Stimulated activated CD4-positive, alpha-beta T cell treated with anti-CD3 and anti-CD28 coated beads, Interleukin-1b, Interleukin-23, amount 100 ng/mL, for 1 hour (primary cell): ENCODE measurements at places on chromosomes 7 and 10.

DNA sequence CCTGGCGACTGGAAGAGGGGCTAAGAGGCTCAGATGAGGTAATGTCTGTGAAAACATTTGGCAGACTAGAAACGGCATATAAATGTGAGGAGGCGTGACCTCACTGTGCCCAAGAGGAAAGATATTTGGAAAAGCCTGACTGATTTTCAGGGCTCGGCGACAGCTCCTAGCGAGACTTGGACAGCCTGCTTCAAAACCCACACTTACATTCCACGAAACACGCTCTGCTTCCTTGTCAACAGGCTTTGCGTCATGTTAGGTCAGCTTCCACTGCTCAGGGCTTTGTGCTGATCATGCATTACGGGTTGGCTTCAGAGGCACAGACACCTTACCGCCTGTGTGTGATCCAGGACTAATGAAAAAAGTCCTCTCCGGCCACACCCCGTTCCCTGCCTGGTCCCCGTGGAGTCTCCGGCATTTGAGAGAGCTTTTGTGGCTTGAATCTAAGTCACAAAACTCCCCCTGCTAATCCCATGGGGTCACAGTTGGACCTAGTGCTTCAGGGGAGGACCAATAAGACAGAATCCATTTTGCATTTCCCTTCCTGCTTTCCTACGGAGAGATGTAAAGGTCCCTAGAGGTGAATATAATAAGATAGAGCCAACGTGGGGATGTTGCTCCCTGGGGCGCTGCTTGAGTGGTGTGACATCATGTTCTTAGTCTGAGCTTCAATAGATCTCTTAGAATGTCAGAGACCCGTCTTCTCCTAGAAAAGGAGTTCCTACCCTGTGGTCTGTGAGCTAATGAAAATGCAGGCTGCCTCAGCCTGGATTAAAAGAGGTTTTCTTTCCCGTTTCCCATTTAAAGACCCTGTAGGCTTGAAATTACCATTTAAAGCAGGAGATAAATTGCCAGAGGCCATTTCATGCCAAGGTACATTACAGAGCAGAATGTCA, 25.5 kb downstream of the FGFBP3 start:
- DNase-seq, result no peak

GRCh38 chr7:45178241-45179225, 20.9 kb downstream of the RAMP3 start:
- no peak for DNase-seq

DNA sequence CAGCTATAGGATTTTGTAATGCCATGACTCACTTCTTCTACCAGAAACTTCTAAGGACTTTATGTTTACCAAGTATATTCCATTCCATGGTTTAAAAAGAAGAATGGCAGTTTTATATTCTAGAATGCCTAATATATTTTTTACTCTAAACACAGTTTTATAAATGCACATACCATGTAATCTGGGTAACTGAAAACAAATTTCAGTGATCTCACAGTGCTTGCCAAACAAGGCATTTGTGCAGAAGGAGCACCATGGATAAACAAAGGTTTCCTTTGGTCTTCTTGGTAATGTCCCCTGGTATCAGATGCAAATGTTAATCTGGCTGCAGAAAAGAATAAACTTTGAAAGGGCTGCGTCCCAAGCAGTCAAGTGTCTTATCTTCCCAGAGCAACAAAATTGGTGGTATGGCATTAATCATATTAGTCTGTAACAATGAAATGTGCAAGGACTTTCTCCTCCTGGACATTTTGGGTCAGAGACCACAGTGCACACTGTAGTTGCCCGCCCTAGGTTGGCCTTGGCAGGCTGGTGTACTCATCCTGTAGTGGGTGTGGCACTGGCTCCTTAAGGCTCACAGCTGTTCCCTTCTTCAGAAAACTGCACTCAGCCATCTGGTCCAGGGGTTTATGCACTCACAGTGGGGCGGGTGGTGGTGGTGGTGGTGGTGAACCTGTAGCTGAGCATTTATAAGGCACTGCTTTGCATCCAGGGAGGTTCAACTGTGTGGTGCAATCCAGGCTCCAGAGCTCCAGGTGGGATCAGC, 56.7 kb downstream of the LAMB4 start:
- DNase-seq, result no peak

DNA sequence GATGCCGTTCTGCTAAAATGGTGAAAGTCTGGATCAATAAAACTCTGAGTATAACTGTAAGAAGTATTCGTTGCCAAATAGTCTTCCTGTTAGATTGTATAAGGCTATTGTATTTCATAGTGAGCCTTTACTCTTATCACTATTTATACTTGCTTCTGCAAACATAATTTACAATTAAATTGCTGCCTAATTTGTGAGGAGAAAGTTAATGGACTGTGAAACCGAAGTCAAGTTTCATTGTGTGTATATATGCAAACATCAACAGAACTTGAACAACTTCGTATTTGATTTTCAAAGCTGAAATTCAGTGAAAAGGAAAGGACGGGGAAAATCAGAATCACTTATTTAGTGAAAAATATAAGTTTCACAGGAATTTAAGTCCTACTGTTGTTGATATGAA, 135.9 kb upstream of the CCDC6 start:
- DNase-seq, result no peak

GRCh38 chr10:26621243-26621888, 76.1 kb upstream of the PDSS1 start:
- DNase-seq, result no peak

GRCh38 chr7:117827862-117828261, 45.4 kb downstream of the CTTNBP2 start:
- no peak for DNase-seq

GRCh38 chr7:74462707-74463100, 9.0 kb downstream of the GTF2IRD1 start:
- no peak for DNase-seq

- no peak for DNase-seq
These were observed 11.9 kb downstream of the TMEM106B start for GRCh38 chr7:12222889-12223579.

DNA sequence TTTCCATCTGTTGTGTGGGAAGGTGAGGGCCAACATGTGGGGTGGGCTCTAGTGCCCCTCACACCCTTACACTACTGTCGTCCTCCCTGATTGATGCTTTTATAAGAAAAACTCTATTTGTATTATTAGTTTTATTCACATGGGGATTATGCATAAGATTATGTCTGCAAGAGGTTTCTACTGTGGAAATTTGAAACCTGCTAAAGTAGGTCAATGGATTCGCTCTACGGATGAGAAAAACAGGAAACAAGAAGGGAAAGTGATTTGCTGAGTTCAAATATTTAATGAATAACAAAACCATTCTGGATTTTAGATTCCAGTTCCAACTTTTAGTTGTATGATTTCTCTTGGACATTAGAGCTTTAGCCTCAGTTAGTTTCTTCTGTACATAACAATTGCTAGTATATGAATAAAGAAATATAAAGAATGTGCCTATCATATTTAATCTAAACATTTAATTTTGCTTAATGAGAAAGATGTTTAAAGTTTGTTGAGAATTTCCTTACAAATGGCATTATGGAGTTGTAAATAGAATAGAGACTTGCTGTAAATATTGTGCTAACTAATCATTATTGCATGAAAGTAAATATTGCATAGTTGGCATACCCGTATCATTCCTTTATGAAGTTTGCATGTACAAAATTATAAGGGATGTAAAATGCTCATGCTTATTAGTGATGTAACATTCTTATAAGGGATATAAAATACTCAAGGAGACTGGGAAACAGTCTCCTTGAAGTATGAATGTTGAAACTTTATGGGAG, 193.8 kb downstream of the THSD7A start:
- no peak for DNase-seq

DNA sequence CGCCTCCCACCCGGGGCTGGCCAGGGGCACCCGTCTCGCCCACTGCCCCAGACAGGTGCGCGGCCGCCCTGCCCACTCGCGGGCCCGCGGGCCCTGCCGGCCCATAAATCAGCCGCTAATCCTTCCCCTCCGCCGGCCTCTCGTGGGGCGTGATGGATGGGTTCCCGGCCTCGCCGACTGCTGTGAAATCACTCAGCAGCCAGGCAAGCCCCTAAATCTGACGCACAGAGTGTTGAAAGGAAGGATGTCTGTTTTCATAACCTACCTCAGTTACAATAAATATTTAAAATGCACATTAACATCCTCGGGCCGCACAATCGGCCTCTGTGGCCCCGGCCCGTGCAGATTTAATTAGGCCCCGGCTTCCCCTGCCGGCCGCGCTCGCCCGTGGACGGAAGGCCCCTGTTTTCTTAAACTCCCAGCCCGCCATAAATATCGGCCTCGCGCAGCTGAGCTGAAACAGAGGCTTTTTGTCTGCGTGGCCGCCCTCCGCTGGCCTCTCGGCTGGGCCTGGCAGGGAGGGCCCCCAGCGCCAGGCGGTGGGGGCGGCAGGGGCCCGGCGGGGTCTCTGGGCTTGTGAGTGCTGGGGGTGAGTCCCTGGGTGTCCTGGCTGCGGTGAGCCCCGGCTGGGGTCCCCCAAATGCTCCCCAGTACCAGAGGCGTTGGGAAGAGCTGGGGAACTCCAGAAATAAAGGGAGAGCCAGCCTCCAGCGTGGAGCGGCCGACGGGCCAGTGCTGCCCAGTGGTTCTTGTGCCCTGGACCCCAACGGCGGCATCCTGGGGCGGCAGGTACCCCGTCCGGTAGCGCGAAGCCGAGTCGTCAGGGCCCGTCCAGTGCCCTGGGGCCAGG, 90.7 kb downstream of the UNCX start:
- DNase-seq, result no peak

- no peak for DNase-seq
These were observed 55.6 kb downstream of the PCDH15 start for GRCh38 chr10:54745436-54745835.

DNA sequence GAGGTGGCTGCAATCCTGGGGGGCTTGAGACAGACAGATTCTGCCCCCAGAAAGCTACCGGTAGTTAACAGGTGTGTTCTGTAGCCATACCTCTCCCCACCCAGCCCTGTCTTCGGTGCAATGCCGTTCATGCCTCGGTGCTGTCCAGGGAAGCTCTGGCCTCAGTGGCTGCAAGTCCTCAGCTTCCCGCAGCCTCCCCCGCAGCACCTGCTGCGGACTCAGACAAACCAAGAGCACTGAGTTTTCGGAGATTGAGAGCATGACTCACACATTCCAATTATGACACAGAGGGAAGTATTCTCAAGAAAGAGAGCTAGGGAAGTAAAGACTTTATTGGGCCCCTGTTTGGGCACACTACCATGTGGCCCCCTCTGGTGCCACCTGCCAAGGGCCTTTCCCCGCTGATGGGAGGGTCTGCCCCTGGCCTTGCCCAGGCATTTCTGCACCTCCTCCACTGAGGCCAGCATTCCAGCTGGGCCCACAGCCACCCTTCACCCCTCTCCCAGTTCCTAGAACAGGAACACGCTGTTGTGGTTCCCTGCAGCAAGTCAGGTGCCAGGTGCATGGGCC, 30.2 kb upstream of the EZH2 start:
- peak; percentile 19 for DNase-seq

DNA sequence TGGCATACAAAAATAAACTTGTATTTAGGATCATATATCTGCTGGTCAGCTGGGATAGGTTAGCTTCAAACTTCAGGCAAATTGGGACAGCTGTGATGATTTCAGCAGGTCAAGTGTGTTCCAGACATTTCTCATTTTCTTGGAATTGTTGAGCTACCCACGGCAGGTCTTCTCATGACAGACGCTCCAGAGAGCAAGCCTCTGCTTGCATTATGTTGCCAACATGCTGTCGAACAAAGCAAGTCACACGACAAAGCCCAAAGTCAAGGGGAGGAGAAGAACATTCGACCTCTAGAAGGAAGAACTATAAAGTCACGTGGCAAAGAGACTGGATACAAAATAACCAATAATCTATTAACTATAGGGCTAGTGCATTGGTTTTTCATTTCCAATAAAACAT, 103.5 kb downstream of the RAB18 start:
- DNase-seq, result no peak

DNA sequence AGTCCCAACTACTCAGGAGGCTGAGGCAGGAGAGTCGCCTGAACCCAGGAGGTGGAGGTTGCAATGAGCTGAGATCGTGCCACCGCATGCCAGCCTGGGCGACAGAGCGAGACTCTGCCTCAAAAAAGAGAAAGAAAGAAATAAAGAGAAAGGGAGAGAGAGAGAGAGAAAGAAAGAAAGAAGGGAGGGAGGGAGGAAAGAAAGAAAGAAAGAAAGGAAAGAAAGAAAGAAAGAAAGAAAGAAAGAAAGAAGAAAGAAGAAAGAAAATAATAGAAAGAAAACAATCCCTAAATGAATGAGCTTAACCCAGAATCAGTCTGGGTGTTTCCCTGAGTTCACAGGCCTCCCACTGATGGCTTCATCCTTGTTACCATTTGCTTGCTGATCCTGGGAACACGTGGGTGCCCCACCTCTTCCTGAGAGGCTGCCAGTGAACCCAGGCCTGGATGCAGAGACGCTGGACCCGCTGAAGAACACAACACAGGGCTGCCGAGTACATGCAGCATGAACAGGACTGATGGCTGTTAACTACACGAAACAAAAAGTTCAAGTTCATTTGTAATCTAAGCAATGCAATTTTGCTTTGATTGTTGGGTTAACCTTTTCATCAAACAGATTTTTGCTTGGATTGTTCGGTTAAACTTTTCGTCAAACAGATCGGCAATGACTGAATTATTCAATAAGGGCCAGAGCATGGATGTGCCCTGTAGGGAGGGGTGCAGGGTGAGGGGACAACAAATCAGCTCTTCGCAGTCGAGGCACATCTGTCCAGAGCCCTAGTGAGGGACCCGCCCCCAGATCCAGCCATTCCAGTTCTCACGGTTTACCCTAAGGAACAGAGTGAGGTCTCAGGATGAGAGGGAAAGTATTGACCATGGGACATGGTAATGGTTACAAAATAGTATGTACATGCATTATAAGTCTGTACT, 11.5 kb downstream of the NPFFR1 start:
- DNase-seq, result no peak

- DNase-seq, result no peak
These were observed 158.2 kb upstream of the PRKCQ start for GRCh38 chr10:6738112-6738768.

GRCh38 chr10:89685936-89686335, 15.5 kb upstream of the KIF20B start:
- no peak for DNase-seq

DNA sequence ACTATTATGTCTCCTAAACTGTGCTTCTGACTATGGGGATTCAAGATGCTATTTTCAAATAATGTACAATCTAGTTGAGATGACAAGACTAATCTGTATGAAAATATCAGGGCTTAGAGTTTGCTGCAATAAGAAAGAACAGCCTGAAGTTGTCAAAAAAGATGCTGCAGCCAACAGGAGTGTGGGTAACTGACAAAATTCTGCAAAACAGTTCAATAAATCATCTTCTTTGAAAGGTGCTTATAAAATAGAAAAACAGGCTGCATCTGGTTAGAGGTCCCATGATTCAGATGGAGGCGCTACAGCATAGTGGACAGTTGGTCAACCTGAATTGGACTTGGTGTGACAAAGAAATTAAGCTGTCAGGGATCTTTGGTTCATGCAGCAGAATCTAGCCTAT, 511.0 kb downstream of the XPNPEP1 start:
- no peak for DNase-seq

DNA sequence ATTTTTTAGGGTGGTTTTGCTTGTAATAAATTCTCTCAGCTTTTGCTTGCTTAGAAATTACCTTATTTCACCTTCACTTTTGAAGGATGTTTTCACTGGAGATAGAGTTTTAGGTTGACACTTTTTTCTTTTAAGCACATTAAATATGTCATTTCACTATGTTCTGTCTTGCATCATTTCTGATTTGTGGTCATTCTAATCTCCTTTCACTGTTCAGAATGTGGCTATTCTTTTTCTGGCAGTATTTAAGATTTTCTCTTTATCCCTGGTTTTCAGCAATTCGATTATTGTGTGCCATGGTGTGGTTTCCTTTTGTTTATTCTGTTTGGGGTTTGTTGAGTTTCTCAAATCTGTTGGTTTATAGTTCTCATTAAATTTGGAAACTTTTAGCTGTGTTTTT, 1065.6 kb downstream of the KCNMA1 start:
- DNase-seq, result no peak
